ENCODE measurements at places on chromosomes 16 and 17.

GRCh38 chr16:87330257-87330624 is 13.0 kb upstream of the C16orf95 start:
- no peak for DNase-seq

DNA sequence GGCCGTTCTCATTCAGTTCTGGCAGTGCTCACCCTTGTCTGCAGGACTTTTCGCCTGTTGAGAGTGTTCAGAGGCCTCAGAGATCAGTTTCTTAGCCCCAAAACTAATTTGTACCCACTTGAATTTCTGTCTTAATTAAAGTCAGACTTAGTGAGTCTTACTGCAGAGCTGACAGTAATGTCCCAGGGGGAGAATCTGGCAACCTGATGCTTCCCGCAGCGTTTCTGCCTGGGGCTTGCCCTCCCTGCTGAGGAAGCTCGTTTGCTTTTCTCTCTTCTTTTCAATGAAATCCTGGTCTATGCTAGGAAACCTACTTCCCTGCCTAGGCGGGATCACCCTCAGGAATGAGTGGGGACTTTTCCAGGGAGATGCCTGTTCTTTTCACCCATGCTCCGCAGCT is 25.3 kb downstream of the DBNDD1 start:
- no peak for DNase-seq

DNA sequence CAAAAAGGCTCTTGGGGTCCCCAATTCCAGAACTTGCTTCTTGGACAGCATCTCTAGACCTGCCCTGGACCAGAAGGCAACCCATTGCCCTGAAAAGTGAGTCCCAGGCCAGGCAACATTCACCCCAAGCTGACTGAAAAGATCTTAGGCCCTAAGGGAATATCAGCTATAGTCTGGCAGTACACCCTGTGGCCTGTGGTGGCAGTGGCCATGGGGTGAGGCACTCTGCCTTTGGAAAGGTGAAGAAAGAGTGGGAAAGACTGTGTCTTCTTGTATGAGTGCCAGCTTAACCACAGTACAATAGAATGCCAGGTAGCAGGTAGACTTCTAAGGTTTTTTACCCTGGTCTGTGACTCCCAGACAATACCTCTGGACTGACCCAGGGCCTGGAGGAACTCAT is 564.5 kb downstream of the CDH8 start:
- DNase-seq, result no peak

GRCh38 chr16:46826631-46827030 is 4.3 kb downstream of the C16orf87 start:
- DNase-seq, result no peak

GRCh38 chr17:35705230-35705629 is 26.2 kb upstream of the RASL10B start:
- DNase-seq, result no peak

DNA sequence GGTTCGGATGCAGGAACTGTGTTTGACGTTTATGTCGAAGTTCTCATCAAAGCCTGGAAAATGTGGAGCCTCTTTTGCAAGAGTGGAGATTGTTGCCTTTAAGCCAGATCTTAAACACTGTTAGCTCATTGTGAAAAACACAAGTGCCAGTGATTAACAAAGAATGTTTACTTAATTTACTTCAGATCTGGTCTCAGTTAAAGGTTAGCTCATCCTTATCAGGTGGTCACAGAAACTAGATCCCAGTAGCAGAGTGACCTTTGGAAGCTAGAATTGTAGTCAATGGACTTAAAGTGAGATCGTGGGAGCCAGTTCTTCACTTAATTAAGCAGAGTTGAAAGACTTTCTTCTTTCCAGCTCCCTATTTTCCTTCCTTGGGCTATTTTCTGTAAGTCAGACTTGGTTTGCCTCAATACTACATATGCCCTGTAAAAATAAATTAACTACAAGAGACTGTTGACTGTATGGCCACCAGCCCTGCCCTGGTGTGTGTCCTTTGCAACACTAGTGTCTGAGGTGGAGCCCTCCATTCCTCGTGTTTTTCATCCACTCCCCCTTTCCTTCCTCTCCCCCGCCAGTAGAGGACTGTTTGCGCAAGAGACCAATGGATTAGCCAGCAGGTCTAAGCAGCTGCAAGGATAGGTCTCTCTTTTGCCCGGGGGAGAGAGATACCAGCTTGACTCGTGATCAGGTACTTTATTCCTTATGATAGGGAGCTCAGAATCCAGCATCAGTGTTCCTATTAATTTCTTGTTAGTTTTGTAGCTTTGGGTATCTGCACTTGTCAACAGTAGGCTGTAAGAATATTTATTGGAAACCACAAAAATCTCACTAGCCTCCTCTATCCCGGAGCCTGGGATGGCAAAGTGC is 20.2 kb downstream of the FBXO39 start:
- DNase-seq, result no peak

GRCh38 chr16:68270353-68270752 is 6.0 kb downstream of the SLC7A6 start:
- DNase-seq, result no peak

Measured in myocyte (in vitro differentiated cells).